Frontal cortex (tissue), 4 donors: ENCODE measurements at places on chromosomes 2 and 18.

- no peak for DNase-seq
Measured at GRCh38 chr2:179250095-179250494, 14.5 kb downstream of the SESTD1 start.

- DNase-seq, result no peak
Measured at GRCh38 chr18:75754433-75754832, 326.9 kb upstream of the SMIM21 start.

DNA sequence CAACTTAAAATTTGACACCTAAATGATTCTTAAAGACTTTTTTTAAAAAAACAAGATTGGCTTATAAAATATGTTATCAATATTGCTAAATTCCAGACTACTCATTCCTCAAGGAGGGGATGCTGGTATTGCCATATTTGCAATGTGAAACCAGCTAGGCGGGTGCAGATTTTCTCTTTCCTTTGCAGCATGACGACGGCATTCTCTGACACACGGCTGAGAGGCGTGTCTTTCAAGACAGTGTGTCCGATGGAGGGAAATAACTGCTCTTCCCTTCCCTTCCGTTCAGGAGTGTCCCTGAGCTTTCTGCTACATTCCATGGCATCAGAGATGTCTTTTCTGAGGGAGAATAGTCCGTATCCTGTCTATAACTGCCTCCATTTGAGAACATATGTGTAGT lies 38.2 kb upstream of the CNGA3 start:
- no peak for DNase-seq

GRCh38 chr2:134118279-134119116 lies 135.4 kb upstream of the MGAT5 start:
- DNase-seq, result peak; percentile 78

DNA sequence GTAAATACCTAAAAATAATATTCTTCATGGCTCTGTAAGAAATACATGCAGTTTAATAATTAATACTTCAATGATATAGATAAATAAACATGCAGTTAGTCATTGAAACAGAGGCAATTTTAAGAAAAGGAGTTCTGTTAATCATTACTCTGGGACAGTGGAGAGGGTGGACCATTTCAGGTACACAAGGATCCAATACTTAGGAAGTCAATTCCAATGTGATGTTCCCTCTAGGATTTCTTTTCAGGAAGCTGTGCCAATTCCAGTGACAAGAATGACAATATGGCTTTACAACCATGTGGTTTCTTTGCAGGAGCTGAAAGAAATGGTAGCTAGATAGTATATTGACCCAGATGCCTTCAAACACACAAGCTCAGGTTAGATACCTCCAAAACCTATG lies 175.8 kb upstream of the NETO1 start:
- DNase-seq, result no peak

GRCh38 chr2:10820978-10821695 lies 8.6 kb upstream of the PDIA6 start:
- no peak for DNase-seq

- DNase-seq, result no peak
Measured at GRCh38 chr2:221671515-221671914, 99.4 kb upstream of the EPHA4 start.

- no peak for DNase-seq
Measured at GRCh38 chr2:117933884-117934354, 80.0 kb downstream of the CCDC93 start.

DNA sequence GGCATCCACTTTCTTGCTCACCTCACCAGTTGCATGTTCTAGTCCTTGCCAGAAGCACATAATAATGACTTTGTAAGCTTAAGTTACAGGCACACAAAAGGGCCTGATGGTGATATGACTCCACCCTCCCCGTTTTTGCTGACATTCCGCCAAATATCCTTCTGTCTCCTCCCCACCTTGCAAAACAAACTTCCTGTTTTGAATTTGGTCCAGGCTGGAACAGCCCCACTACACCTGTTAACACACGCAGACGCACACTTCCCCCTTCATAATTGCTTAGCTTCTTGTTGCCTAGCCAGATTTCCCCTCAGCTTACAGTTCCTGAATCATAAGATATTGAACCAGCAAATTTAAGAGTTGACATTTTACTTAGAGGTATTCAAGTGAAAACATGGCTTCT lies at the start of gene MGAT5:
TSS of gene MGAT5 (plus strand) at position 269 of the 400 bp plus-strand sequence. CDS start 332 bp downstream, outside the sequence.
- no peak for DNase-seq

GRCh38 chr2:85898881-85899280 lies 10.1 kb upstream of the ST3GAL5 start:
- no peak for DNase-seq

DNA sequence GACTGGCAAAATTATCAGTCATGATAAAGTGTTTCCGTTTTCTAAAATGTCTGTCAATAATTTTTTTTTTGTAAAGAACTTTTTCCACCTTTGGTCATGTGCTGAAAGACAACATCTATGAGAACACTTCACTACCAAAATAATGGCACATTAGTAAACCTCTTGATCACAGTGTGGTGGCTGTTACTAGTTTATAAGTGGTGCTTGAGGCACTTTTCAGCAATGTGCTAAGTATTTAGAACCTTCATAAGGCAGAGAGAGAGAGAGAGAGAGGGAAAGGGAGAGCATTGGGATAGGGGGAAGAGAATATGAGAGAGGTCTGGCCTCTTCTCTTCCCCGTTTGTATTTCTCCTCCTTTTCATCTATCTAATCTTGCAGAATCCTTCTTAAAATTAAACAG lies 1.1 kb upstream of the NYAP2 start:
- no peak for DNase-seq

- DNase-seq, result no peak
Measured at GRCh38 chr2:166138144-166138543, 10.3 kb upstream of the SCN1A start.

DNA sequence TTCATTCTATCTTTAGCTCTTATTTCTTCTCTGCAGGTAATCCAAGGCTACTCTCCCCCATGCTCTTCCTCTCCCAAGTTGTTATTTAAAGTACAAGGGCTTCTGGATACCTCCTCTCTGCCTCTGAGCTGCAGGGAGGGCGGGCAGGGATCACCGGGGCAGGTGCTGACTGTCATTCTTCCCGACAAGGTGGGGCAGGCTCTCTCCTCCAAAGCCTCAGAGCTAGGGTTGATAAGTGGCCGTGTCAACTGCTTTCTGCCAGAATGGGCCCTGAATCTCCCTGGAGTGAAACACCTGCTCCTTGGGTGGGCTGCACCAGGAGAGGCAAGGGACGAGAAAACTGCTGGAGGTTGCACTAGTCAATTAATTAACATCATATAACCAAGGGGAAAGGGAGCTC lies 250.3 kb downstream of the SLC4A3 start:
- DNase-seq, result no peak

DNA sequence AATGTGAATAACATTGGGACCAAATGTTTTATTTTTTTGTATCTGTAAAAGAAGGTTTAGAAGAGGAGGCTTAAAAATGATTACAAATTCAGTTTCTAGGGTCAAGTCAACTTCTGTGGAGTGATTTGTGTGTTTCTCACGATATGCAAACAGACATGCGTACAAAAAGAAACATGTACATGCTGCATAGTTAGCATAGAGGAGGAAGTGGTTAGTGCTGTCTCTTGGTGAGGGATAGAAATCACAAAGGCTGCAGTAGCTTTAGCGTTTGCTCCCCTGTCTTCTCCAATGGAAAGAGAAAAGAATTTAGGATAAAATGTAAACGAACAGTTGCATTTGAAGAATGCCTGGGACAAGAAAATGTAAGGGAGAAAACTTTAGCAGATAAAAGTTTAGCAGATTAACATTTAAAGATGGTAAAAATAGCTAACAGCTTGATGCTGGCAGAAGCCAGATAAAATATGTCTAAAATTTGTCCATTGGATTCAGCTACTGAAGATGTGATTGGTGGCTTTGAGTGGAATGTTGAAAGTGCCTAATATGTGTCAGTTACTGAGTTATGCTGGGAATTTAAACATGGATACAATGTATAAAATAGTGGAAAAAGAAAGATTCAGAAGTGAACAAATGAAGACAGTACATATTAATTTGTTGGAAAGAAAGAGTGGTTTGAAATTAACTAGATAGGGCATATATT lies 44.9 kb downstream of the MALT1 start:
- no peak for DNase-seq

DNA sequence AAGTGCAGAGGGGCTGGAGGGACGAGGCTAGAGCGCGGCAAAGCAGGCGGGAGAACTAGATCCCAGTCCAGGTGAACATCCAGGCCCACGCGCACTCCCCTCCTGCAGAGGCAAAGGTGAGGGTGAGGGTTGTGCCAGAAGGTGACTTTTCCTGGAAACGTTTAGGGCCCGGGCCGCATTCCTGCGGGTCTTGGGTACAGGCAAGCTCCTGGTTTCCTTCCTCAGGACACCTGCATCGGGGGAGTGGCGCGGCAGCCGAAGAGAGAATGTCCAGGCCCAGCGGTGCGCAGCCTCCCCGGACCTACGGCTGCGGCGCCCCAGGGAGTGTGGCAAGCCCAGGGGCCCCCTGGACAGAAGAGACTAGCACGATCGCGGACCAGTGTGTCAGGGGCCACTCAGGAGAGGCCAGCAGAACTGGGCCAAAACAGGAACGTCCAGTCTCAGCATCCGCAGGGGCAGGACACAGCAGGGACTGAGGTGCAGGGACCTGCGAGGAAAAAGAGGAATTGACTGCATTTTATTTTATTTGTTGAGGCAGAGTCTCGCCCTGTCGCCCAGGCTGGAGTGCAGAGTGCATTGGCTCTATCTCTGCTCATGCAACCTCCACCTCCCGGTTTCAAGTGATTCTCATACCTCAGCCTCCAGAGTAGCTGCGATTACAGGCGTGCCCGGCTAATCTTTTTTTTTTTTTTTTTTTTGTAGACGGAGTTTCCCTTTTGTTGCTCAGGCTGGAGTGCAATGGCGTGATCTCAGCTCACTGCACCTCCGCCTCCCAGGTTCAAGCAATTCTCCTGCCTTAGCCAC lies 8.7 kb upstream of the IMPA2 start:
- DNase-seq, result no peak

- no peak for DNase-seq
Measured at GRCh38 chr2:55907686-55908085, 15.9 kb downstream of the EFEMP1 start.

- no peak for DNase-seq
Measured at GRCh38 chr18:55509631-55510324, 78.2 kb downstream of the TCF4 start.

GRCh38 chr2:38155015-38155414 lies 79.1 kb upstream of the CYP1B1 start:
- DNase-seq, result no peak

DNA sequence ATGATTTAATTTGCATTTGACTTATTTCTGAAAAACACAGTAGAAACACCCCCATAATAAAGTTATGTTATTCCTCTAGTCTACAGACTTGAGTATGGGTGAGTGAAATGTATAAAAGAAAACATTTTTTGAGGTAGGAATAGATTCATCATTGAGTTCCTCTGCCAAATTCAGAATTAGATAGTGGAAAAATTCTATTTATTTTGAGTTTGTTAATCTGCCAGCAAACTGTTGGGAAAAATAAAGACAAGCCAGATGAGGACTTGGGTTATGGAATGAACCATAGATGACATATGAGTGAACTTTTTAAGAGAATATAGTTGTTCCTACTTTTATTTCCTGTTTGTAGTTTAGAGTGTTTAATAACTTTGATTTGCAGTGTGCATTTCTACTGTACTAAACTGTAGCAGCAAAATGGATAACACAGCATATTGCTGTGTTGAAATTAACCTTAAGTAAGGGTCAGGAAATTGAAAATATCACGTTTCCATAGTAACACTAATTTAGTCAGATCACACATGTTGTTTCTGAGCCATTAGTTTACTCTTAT lies 35.6 kb upstream of the PNPT1 start:
- DNase-seq, result no peak

DNA sequence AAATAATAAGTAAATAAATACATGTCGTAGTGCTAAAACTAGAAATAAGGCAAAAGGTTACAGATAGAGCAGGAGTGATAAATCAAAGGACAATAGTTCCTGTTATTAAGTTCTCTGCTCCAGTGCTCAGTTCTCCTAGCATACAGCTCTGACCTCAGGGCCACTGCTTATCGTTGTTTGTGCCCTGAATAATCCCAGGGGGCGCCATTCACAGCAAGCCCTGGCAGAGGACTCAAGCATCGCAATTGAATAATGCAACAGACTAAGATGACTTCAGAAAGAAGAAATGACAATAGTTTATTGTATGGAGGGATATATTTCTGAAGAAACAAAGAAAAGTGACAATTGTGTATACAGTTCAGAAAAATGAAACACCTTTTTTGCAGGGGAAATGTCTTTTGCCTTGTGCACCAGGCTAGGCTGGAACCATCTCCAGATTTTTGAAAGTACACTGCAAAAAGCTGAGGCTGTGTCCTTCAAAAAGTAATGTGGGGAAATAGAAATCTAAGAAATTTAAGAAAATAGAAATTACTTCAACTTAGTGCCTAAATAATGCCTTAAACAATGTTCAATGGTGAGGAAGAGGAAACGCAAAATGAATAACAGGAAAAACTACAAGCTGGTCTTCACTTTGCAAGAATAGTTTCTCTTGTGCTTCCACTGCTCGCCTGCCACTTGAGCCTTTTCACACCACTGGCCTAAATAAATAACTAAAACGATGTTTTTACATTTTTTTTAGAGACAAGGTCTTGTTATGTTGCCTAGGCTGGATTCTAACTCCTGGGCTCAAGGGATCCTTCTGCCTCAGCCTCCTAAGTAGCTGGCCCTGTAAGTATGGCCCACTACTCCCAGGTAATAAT lies 19.0 kb upstream of the CCNYL1 start:
- DNase-seq, result no peak

DNA sequence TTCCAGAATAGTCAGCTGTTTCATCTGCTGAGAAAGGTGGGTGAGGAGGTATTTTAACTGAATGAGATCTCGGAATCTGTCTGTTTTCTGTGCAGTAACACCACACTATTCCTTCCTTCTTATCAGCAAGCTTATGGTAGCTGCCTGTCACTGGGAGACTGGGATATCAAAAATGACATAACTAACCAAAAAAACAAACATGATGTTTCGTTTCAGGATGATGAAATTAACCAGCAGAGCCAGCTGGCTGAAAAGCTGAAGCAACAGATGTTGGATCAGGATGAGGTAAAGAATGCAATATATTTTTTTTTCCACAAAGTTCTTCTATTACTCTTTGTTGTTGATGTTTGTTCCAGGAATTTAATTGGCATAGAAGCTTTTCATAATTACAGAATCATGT lies 59.8 kb upstream of the LYPD6B start:
- no peak for DNase-seq

DNA sequence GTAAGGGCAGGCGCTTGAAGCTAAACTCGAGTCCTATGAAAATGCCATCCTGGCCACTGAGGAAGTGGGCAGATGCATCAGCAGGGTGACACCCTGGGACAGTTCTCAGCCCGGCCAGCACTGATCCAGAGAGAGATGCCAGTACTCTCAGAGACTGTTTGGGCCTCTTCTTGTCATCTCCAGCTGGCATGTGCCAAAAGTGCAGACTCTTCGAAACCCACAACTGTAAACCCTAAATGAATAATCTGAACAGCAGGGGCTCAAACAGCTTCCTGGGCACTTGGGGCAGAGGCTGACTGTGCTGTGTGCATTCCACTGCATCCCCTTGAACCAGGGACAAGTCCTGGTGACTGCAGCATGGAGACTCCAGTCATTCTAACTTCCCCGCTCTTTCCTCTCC lies 204.2 kb upstream of the SMAD2 start:
- DNase-seq, result no peak
